ENCODE measurements at places on chromosomes 3 and 15.
A peak's percentile ranks its signal among the peaks of the same experiment; 100 is the strongest.

- DNase-seq = no peak
These were observed 39.5 kb upstream of the GRM7 start for GRCh38 chr3:6821411-6821810.

DNA sequence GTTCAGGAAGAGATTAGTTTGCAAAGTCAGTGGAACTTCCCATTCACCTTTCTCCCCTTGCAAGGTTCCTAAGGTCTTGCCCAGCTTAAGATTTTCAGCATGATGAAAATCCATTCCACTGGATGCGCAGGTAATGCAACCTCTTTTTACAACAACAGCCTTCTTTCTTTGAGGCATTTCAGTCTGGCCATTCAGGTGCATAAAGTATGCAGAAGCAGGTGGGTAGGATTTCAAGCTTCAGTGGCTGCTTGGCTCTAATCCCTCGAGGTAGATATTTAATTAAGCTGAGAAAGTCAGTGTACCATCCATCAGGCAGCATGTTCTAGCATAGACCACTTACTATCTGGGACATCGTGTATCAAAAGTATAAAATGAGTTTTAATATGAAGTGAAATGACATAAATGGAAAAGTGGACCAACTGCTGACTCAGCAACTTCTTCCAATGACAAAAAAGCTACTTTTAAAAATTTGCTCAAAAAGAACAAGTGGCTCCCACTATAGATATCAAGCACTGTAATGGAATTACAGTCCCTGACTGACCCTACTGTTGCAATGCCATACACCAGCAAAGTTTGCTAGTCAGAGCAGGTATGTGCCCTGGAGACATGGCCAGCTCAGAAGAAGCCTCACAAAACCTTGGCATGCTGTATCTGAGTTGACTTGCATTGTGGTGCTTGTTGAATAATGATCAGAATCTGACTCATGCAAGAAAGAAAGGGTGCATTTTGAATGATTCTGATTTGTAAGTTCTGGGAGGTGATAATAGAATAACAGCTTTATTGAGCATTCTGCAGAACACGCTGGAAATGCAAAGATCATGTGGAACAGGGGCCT, 459.9 kb upstream of the MCTP2 start:
- no peak for DNase-seq

DNA sequence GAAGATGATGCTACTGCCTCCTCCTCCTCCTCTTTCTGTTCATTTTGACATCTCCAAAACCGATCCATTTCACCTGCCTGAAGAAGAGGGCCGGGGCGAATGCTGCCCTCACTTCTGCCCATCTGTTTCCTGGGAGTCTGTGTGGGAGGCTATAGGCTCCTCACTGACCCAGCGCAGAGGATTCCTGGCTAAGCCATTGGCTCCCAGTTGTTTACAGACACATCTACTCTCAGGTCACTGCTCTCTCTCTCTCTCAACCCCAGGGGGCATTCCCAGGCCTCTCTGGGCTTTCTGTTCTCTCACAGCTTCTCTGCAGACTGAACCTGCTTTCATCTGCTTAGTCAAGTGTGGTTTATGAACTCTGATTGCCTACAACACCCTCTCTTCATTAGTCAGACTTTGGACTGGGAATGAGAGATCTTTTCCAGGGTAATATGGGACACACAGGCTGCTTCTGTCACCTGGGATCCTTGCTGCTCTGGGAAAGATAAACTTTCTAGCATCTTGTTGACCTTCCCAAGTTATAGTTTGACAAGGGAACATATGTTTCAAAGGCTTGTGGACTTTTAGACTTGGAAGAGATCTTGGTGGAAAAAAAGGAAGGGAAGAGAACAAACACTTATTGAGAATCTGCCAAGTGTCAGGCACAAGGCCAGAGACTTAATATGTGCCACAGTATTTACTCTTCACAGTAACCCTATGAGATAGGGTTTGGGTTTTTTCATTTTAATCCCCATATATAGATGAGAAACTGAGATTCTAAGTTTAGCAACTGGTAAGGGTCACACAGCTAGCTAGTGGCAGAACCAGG, 30.2 kb upstream of the USP3 start:
- DNase-seq = no peak

- no peak for DNase-seq
These were observed 66.8 kb upstream of the ADAMTSL3 start for GRCh38 chr15:83587091-83587490.

GRCh38 chr15:25742041-25742730, 120.9 kb downstream of the ATP10A start:
- no peak for DNase-seq

- DNase-seq = no peak
These were observed 27.7 kb downstream of the CCDC13 start for GRCh38 chr3:42745291-42745745.

GRCh38 chr3:42191443-42191747, 74.6 kb downstream of the CCK start:
- no peak for DNase-seq

- DNase-seq = no peak
These were observed 1.8 kb downstream of the PIK3CA start for GRCh38 chr3:179149951-179150350.

DNA sequence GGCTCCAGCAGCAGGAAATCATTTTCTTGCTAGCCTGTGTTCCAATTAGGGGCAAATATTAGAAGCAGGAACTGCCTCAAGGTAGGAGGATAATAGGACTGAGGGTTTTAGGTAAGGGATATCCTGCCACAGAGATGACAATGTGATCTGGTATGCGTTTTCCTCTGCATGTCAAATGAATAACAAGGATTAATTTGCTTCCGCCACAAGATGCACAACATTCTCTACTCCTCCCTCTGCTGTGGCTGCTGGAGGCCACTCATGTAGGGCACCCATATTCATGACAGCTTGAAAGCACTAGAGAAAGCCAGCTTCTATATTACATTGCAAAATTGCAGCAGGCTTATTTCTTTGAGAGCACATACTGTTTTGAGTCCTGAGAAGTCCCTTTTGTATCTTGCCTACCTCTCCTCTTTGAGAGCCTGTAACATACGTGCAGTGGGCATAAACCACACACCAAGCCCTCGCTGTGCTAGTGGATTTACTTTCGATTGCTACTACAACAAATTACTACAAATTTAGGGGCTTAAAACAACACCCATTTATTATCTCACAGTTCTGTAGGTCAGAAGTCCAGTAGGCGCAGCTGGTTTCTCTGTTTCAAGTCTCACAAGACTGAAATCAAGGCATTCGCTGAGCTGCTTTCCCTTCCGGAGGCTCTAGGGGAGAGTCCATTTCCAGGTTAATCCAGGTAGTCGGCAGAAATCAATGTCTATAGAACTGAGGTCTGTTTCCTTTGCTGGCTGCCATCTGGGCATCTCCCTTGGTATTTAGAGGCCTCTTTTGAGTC, 5.9 kb upstream of the CD47 start:
- DNase-seq = no peak

DNA sequence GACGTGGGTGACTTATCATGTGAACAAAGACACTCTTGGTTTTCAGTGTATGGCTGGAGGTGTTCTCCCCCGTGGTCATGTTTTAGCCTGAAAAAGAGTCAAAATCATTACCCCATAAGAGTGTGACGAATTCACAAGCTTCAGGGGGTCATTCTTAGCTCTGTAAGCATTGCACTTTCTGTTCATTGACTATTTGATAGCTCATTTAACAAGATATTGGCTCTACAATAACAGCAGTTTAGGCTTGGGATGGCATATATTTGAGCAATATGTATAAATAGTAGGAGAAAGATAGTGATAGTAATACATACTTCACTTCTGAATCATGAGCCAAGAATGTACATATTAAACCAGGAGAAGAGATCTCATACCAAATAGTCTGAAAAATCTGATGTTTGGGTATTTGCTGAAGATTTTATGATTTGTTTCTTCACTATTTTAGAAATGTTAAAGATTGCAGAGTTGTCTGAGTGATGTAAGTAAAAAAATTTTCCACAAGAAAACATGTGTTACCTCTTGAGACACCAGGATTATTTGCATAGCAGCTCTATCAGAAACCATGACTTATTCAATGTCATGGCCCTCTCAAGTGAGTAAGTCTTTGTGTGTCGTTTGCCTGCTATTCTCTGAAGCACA, 996.0 kb downstream of the OTOL1 start:
- no peak for DNase-seq

- DNase-seq = no peak
These were observed 125.6 kb upstream of the RASGRP1 start for GRCh38 chr15:38690216-38690615.

DNA sequence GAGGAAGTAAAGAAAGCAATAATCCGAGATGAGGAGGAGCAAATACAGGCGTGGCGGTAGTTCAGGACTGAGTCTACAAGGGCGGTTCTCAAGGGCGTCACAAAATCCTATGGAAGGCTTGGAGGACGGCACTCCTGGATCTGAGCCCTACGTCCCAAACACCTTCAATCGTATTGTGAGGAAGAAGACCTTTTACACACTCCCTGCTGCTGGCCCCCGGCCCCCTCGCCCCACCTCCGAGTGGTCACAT, 747 bp downstream of the PLD1 start:
- DNase-seq = peak; percentile 87

- no peak for DNase-seq
These were observed 376.1 kb upstream of the CFAP20DC start for GRCh38 chr3:59425942-59426341.

GRCh38 chr15:70627734-70628548, 135.4 kb downstream of the UACA start:
- no peak for DNase-seq

GRCh38 chr3:107524326-107524840, 1.6 kb downstream of the BBX start:
- DNase-seq = peak; percentile 33

GRCh38 chr3:142844339-142844977, 44.4 kb downstream of the PCOLCE2 start:
- peak; percentile 61 for DNase-seq

Measured in Kasumi-1 (cell line).